ENCODE measurements at places on chromosomes 2 and 18.

- no peak for DNase-seq
Observed at GRCh38 chr2:171432969-171433762, 624 bp downstream of the METTL8 start.

- DNase-seq, result no peak
Observed at GRCh38 chr2:11866358-11867335, 120.2 kb downstream of the LPIN1 start.

- no peak for DNase-seq
Observed at GRCh38 chr2:9221223-9221622, 14.6 kb downstream of the ASAP2 start.

GRCh38 chr2:152354069-152354755, 19.2 kb downstream of the FMNL2 start:
- DNase-seq, result no peak

GRCh38 chr2:191836853-191837769, 9.8 kb downstream of the CAVIN2 start:
- no peak for DNase-seq

DNA sequence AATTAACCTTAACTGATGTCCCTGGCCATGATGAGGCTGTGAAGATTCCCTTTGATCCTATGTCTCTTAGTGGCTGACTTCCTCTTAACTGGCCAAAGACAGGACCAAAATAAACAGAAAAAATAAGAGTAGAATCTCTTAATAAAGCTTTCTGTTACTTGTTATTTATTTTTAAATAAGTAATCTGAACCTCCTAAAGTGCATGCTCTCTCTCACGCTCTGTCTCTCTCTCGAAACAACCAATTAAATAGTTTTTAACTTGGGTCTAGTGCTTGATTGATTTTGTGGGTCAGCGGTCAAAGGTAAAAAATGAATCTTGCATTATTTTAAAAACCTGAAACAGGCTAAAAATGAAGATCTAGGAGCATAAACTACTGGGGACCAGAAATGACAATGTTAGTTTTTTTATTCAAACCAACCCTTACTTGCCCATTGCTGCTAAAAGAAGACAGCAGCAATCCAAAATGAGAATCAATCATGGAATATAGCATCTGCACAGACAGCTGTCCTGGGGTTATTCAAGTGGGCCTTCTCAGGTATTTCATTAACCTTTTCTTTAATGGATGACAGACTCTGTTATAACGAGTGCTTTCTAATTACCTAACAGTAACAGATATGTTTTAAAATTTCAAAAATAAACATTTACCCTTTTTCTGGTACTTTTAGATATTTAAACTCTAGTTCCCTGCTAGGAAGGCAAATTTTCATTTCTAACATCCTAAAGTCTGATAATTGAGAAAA, 11.2 kb downstream of the GAREM1 start:
- DNase-seq, result no peak

DNA sequence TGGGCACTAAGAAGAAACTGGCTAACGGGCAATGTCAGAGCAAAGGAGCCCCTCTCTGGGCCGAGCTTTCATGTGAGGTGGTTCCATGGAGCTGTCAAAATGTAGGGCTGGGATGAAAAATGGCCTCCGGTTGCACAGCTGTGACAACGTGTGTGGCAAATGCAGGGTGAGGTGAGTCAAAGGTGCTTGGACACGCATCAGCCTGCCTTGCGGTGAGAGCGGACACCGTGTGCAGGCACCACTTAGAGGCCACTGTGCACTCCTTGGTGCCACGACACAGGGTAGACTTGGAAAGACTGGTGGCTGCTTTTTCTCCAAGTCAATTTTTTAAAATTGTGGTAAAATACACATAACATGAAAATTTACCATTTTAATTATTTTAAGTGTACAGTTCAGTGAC, 195.4 kb downstream of the ZBTB7C start:
- DNase-seq, result no peak

- no peak for DNase-seq
Observed at GRCh38 chr2:48508461-48509124, 21.4 kb upstream of the STON1 start.

GRCh38 chr18:48422947-48423378, 13.8 kb upstream of the ZBTB7C start:
- no peak for DNase-seq

GRCh38 chr2:37560863-37561614, 110.4 kb downstream of the CDC42EP3 start:
- DNase-seq, result no peak

GRCh38 chr18:44936485-44936884, 255.8 kb downstream of the SETBP1 start:
- no peak for DNase-seq

DNA sequence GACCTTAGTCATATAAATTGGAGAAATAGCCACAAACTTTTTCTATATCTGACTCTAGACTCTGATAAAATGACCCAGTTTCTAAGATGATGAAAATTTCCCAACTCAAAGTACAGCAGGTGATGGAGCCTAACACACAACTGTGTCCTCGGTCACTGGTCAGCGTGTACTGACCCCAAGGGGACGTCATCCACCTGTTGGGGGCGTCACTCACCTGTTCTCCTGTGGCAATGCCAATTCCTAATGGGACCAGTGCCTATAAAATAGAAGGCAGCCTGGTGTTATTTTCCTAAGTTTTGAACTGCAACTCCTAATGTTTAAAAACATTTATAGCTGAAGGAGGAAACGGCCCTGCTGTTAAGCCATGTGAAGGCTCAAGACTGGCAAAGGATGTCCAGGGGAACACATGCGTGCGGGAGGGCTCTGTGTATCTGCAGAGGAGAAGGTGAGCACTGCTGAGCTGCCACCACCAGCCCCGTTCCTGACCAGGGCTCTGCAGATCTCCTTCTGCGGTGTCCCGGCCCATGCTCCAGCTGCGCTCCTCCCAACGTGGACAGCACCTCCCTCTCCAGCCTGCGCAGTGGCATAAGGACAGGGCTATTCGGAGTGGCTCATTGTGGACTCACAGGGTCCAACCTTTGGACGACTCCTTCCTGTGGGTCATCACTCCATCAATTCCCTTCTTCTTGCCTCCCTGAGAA, 21.2 kb downstream of the TYMS start:
- no peak for DNase-seq

GRCh38 chr2:173983391-173983871, 18.3 kb upstream of the SP3 start:
- DNase-seq, result no peak
